ENCODE measurements at places on chromosomes 5 and 9.

DNA sequence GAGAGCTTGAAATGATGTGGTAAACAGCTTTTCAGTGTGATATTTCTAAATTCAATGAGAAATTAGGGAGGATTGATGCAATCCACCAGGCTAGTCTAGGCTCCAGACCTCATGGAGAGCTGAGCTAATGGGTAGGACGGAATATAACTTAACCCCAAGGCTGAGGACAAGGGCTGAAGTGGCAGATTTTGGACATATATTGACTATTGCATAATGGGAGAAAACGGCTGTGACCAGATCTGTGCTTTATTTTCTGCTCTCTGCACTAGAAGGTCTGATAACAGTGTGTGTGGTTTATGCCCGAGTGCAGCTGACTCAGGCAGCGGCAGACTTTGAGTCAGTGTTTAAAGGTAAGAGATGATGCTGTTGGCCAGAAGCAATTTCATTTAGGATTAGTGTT is 70.6 kb downstream of the ACTBL2 start:
- no peak for DNase-seq

DNA sequence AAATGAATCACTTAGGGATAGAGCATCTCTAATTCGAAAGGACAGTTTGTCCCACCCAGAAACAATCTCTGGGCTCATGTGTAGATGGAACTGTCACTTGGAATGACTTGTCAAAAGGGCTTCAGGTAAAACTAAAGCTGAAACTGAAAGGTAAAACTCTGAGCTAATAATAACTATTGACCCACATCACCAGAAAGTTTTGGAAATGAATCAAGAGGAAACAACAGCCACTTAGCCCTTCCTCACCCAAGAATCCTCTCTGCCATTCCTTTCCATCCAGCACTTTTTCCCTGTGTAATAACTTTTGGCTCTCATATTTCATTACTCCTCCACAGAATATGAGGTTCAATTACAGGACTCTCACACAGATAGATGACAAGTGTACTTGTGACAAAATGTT is 14.0 kb upstream of the GLRX start:
- no peak for DNase-seq

GRCh38 chr5:72325566-72326305 is 5.6 kb downstream of the PTCD2 start:
- DNase-seq, result no peak

DNA sequence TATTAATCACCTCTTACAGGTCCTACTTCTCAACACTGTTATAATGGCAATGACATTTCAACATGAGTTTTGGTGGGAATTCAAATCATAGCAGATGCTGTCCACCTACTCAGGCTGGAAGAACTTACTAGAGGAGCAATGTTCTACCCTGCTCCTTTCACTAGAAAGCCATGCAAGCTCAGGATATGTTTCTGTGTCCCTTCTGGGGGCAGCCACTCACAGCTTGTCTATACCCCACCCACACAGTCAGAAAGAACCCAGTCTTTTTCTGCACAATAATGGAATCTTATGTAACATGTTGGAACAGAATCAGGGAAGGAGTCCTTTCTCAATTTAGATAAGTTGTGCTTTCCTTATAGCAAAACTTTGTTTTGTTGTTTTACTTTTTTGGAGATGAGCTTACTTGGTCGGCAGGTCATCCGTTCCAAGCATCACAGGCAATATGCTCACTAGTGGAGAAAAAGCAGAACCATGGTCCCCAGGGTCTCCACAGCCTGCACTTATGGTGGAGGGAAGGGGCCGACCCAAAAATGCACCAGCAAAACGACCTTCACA is 53.3 kb upstream of the ICE1 start:
- DNase-seq, result no peak

DNA sequence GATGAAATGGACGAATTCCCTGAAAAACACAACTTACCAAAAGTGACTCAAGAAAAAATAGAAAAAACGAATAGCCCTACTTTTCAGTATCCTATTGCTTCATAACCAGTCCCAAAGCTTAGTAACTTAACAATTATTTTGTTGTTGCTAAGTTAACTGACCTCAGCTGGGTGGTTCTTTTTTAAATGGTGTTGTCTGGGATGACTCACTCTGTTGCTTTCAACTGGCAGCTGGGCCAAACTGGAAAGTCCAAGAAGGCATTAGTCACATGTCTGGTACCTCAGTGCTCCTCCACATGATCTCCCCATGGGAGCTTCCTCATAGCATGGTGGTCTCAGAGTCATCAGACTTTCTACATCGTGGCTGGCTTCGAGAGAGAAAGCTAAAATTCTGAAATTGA is 47.8 kb upstream of the ADAMTS2 start:
- DNase-seq, result no peak

- DNase-seq, result no peak
Observed at GRCh38 chr5:136191304-136192014, 1.5 kb downstream of the SMIM32 start.

GRCh38 chr5:31937226-31937625 is 236.9 kb downstream of the GOLPH3 start:
- no peak for DNase-seq

DNA sequence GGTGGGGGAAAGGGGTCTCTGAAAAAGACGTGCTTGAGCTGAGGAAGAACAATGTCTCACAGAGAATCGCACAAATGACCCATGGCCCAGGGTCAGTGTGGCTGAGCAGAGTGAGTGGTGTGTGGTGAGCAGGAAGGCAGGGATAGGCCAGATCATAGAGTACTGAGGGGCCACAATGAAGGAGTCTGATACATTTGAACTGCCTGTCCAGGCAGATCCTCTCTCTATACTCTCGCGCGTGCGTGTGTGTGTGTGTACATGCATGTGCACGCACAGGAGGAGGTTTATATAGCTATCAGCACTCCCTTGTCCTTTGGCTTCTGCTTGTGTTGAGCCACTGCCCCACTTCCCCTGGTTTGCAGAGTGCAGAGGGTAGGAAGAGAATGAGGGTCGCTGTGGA is 294.0 kb downstream of the ZNF608 start:
- no peak for DNase-seq

- no peak for DNase-seq
Observed at GRCh38 chr5:114419067-114419388, 57.2 kb downstream of the KCNN2 start.

GRCh38 chr5:75566710-75567309 is 44.4 kb upstream of the ANKDD1B start:
- DNase-seq, result peak; percentile 49

DNA sequence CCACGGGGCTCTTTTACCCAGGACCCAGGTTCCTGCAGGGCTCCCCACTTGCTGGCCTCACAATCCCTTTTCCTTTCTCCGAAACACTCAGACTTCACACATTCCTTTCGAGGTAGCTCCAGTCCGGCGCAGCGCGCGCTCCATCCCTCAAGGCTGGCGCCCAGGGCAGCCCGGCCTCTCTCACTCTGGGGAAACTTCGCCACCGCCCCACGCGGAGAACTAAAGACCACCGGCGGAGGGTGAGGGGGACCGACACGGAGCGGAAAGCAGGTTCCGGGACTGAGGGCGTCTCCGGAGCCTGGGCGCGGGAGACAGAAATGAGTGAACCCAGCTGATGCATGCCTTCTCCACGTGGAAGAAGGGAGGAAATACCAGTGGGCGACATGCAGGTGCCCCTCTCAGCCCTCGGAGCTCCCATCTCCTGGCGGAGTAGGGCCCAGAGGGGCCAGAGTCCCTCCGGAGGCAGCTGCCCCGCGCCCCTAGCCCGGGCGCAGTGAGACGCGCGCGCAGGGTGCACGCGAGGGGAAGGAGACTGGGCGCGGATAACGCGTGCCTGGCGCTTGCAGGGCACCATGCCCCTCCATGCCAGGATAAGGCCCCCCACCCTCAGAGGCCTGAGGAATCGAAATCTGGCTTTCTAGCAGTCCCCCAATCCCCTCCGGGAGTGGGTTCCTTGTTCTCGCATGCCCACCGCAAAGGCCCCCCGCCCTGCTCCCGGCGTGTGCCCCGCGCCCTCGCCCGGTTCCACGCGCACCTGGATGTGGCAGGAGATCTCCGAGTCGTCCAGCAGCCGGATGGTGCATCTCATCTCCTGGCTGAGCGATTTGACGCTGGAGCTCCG is 650 bp downstream of the FRMD3 start:
- no peak for DNase-seq

GRCh38 chr9:93967020-93967803 is 12.1 kb upstream of the BARX1 start:
- no peak for DNase-seq

GRCh38 chr9:134349936-134350335 is 23.7 kb downstream of the RXRA start:
- no peak for DNase-seq

DNA sequence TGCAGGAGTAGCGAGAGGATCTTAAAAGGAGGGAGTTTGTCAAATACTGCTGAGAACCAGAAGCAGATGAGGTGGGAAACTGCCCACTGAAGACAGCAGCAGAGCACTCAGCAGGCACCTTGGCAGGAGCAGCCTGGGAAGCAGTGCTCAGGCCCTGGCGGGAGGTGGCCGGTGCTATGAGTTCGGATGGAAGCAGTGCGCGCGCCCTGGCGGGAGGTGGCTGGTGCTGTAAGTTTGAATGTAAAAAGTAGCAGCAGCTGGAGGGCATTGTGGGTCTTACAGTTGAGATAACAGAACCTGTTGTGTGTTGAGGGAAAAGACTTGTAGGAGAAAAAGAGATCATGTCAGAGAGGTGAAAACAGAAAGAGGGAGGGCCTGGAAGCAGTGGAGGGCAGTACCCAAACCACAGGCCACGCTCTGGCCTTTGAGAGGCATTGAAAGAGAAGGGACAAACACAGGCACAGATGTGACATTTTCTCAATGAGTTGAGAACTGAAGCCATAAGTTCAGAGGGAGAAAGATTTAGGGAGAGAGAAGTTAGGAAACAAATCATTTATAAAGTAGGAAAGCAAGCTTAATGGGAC is 130.9 kb downstream of the ERCC6L2 start:
- DNase-seq, result no peak

GRCh38 chr5:106522296-106522695 is 1148.4 kb downstream of the EFNA5 start:
- no peak for DNase-seq

DNA sequence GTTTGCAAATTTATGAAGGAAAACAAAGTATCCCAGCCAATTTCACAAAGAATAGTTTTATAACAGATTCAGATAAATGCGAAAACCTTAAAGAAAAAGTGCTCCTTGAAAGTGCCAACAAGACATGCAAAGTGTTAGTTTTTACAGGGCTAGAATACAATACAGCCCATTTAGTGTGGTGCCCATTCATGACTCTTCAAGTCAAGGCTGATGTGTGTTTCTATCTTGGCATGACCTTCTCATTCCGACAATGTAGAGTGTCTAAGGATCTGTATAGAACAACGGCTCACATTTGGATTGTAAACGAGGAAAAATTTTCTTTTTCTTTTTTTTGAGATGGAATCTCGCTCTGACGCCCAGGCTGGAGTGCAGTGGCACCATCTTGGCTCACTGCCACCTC is 205.2 kb upstream of the SEMA6A start:
- no peak for DNase-seq

DNA sequence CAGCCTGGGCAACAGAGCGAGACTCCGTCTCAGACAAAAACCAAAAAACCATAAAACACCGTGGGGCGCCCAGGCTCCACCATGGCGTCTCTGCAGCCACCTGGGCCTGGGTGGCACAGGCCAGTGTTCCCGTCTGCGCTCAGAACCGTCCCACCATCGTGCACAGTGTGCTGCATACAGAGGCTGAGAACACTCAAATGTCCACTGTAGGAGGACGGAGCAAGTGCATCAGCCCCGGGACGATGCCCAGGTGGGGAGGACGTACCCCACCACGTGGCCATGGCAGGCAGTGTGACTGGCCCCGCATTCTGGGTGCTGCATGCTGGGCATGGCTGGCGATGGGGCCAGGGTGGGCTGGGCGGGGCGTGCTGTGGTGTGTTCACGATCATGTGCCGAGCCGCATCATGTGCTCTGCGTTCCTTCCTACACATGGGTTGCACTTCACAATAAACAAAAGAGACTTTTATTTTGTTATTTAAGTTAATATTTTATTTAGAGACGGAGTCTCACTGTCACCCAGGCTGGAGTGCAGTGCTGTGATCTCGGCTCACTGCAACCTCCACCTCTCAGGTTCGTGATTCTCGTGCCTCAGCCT is 37.8 kb downstream of the EXD3 start:
- DNase-seq, result no peak

- DNase-seq, result no peak
Observed at GRCh38 chr9:100220936-100221335, 121.9 kb downstream of the INVS start.

DNA sequence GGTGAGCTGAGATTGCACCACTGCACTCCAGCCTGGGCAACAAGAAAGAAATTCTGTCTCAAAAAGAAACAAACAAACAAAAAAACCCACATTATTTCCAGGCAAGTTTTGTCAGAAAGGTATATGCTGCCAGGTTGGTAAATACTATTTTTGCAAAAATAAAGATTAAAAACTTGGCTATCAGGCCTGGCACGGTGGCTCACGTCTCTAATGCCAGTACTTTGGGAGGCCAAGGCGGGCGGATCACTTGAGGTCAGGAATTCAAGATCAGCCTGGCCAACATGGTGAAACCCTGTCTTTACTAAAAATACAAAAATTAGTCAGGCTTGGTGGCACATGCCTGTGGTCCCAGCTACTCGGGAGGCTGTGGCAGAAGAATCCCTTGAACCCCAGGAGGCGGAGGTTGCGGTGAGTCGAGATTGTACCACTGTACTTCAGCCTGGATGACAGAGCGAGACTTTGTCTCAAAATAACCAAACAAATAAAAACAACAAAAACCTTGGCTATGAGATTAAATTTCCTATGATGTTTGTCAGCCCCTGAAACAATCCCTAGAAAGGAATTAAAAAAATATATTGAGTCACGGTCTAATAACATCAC is 22.7 kb downstream of the AGXT2 start:
- no peak for DNase-seq

- no peak for DNase-seq
Observed at GRCh38 chr5:176469296-176469695, 21.1 kb downstream of the FAF2 start.

DNA sequence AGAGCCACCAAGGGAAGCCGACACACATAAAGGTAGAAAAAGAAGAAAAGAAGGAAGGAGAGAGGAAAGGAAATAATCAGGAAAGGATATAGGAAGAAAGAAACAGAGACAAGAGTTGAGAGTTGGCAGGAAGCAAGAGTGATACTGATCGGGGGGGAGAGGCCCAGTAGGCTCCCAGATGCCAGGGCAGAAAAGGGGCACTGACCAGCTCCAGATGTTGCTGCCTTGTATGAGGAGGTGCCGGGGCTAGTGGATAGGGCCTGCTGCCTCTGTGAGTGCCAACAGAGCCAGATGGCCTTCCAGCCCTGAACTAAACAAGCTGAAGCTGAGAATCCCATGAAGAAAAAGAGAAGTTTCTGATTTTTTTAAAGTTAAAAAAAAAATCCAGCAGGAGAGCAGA is 82.0 kb upstream of the TRIM32 start:
- DNase-seq, result no peak

GRCh38 chr5:756171-756570 is 28.4 kb downstream of the ZDHHC11B start:
- no peak for DNase-seq

- no peak for DNase-seq
Observed at GRCh38 chr5:102794047-102794446, 38.9 kb downstream of the PAM start.

- DNase-seq, result no peak
Observed at GRCh38 chr5:160181965-160182622, 47.2 kb upstream of the FABP6 start.

GRCh38 chr5:42924226-42924625 is 112.5 kb upstream of the SELENOP start:
- DNase-seq, result no peak
